Cerebellar nuclear complex (tissue), 1 donor: ENCODE measurements at places on chromosomes 3 and 15.

- no peak for DNase-seq
Measured at GRCh38 chr3:169542331-169542751, 121.2 kb downstream of the MECOM start.

- DNase-seq = no peak
Measured at GRCh38 chr3:21914451-21914850, 163.4 kb upstream of the ZNF385D start.

GRCh38 chr3:25592510-25592968 is 72.2 kb downstream of the TOP2B start:
- DNase-seq = no peak

DNA sequence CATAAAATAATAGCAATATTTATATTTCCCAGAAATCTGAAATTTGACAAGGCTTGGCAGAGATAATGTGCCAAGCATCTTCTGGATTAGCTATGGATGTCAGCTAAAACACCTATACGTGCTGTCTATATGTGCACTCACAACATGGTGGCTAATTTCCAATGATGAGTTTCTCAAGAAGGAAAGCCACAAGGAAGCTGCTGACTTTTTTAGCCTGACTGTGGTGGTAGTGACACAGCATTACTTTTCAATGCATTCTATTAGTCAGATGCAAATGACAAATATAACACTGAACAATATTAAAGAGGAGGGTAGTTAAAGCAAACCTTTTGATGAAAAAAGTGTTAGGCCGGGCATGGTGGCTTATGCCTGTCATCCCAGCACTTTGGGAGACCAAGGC is 101.7 kb upstream of the CCDC54 start:
- no peak for DNase-seq

GRCh38 chr15:68543165-68544008 is 35.4 kb upstream of the CORO2B start:
- DNase-seq = no peak

- no peak for DNase-seq
Measured at GRCh38 chr3:99882436-99883137, 64.9 kb downstream of the CMSS1 start.

DNA sequence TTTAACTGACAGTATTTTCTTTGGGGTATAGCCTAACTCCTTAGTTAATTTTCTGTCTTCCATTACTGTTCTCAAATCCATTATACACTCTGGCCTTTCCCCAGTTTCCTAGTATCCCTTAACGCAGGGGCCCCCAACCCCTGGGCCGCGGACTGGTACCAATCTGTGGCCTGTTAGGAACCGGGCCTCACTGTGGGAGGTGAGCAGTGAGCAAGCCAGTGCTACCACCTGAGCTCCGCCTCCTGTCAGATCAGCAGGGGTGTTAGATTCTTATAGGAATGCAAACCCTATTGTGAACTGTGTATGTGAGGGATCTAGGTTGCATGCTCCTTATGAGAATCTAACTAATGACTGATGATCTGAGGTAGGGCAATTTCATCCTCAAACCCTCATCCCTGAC is 75.1 kb downstream of the DOCK3 start:
- DNase-seq = no peak

DNA sequence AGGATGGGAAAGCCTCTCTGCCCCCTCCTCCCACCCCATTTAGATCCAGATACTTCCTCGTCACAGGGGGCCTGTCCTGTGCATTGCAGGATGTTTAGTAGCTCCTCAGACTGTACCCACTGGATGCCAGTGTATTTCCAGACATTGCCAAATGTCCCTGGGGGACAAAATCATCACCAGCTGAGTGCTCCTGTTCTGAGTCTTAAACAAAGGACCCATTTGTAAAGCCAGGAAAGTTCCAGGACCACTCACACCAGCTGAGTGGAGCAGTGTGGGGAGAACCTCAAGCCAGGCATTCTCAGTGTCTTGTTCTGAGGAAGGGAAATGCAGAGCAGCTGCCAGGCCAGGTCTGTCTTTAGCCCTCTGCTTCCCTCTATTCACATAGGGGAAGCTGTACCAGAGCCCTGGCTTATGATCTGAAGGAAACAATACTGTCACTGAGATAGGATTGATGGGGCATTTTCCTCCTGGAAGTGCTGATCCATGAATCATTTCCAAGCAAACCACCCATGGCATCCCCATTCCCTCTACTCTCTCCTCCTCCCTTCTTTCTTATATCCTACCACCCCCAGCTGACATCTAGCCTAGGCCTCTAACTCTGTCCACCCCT is 67.4 kb upstream of the MEX3B start:
- DNase-seq = no peak

GRCh38 chr15:68812069-68812468 is 8.6 kb downstream of the ANP32A start:
- no peak for DNase-seq

DNA sequence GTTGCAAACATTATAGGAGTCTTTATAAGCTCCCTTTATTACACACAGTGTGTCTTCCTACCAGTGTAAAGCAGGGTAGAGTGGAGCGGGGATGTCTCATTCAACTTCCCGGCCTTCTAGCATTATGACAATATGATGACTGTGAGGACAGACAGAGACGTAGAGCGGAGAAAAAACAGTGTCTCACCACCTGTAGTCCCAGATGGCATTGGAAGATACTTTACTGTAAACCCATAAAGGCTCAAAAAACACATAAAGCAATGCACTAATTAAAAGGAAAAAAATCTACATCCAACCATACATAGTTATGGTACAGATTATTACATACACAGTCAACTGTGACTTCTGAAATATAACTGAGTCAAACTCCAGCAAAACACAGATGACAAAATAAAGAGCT is 383.7 kb downstream of the MAGI1 start:
- no peak for DNase-seq

- DNase-seq = no peak
Measured at GRCh38 chr15:26259581-26259980, 396.5 kb upstream of the ATP10A start.

- DNase-seq = no peak
Measured at GRCh38 chr3:191342006-191342405, 11.7 kb upstream of the UTS2B start.

GRCh38 chr3:145333931-145334330 is 827.1 kb downstream of the PLOD2 start:
- DNase-seq = no peak

- DNase-seq = no peak
Measured at GRCh38 chr3:63232764-63233396, 45.2 kb upstream of the SYNPR start.

DNA sequence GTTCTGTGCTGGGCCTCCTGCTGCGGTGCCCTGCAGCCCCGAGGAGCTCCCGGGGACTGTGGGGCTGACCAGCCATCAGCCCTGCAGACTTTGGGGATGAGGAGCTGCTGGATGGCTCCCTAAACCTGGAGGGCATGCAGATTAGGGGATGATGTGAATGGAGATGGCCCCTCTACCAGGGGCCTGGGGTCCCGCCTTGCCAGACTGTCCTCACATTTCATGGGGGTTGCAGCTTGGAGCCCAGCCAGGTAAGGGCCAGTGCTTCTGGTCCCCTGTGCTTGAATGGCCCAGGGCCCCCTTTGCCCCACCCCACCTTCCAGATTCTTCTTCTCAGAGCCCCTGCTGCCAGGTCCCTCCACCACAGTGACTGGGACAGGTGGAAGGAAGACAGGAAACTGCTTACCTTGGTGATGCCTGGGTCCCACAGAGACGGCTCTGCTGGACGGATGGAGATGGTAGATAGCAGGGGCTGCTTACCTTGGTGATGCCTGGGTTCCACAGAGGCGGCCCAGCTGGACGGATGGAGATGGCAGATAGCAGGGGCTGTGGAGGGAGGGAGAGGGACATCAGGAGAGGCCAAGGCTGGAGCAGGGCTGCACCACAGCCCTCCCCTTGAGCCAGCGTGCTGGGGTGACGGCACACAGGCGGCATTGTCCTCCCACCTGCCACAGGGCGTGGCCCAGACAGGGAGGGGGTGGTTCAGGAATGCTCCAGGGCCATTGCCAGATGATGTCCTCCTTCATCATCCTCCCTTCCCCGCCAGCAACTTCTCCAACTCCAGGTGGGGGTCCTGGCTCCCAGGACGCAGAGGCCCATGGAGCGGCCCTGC is at the start of gene SPTBN5:
Gene SPTBN5 (minus strand): TSS at position 632 of the 829 bp plus-strand sequence. CDS start 556 bp downstream, at position 76.
- no peak for DNase-seq

- DNase-seq = no peak
Measured at GRCh38 chr15:31843426-31844055, 186.8 kb upstream of the CHRNA7 start.

GRCh38 chr15:71529361-71529760 is 281.0 kb upstream of the NR2E3 start:
- DNase-seq = no peak

- no peak for DNase-seq
Measured at GRCh38 chr3:122235147-122235546, 51.7 kb downstream of the CASR start.

DNA sequence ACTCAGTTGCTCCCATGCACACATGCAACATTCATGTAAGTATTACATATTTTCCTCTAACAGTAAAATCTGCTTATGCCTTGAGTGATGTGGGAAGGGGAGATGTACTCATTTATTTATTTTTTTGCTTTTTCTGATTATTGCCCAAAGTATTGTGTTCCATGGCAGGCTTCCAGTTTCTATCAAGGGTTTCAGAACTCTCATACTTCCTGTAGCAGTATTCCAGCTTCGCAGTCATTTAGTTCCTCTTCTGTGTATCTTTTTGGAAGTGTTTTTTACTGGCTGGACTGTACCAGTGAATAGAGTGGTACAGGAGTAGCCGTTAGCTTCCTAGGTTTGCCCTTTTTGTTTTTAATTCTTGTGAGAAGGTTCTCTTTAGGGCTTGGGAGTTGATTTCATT is 26.9 kb downstream of the RAB11A start:
- no peak for DNase-seq

- no peak for DNase-seq
Measured at GRCh38 chr15:92749216-92749615, 93.6 kb upstream of the FAM174B start.

- no peak for DNase-seq
Measured at GRCh38 chr15:32952901-32953532, 235.2 kb downstream of the GREM1 start.

DNA sequence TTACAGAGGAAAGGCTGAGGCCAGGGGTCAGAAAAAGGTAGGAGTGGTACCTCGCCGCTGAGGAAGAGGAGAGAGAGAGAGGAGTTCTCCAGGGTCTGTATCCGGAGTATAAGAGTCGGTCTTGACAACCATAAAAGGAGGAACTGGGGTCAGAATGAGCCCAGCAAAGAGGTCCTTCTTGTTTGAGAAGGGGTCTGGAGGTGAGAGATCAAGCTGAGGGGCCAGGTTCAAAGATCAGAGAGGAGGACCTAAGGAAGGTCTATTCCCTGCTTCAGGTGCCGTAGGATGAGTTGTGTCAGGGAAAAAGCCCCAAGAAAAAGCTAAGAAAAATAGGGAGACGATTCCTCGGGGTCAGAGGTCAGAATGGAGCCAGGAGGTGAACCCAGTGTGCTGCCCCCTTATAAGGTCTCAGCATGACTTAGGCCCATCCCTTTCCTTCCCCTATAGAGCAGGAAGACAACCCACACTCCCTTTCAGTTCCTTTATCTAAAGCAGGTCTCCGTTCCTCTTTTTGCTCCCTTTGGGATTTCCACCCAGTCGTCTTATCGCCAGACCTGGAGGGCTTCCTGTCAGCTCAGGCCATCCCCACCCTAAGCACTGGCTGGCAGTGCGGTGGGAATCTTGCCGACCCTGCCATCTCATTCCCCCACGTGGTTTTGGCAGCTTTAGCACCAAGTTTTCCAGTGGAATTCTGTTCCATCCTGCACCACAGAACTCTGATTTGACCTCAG is 651 bp downstream of the MTMR14 start:
- DNase-seq = no peak

- DNase-seq = no peak
Measured at GRCh38 chr3:146747928-146748327, 142.8 kb upstream of the PLSCR5 start.

GRCh38 chr15:49964061-49964460 is 155.0 kb downstream of the ATP8B4 start:
- DNase-seq = no peak
